T-helper 17 cell (primary cell): ENCODE measurements at places on chromosomes 2 and 18. TPM values are rescaled to one million over a fixed set of nuclear protein-coding genes. Genes with fewer than 3 reads are reported as not detected.

GRCh38 chr2:191995285-191995684 lies 148.4 kb upstream of the CAVIN2 start:
- DNase-seq, result no peak

- no peak for DNase-seq
Observed at GRCh38 chr2:64861452-64862397, 127.5 kb upstream of the SLC1A4 start.

The NDC80 gene
- 9.6 TPM for total RNA-seq

The VWC2L gene
- total RNA-seq, result not detected
